ENCODE measurements at places on chromosomes 1 and 21. TPM values are rescaled to one million over a fixed set of nuclear protein-coding genes. Genes with fewer than 3 reads are reported as not detected.

SH3D21 gene
- 10.6 TPM for total RNA-seq

GRCh38 chr1:76933847-76934815, 66.9 kb downstream of the ST6GALNAC5 start:
- DNase-seq: no peak

GRCh38 chr1:153465811-153466636, 5.6 kb upstream of the S100A7 start:
- peak; percentile 48 for DNase-seq

GRCh38 chr21:35106246-35106835, 57.2 kb upstream of the RUNX1 start:
- DNase-seq: no peak

GRCh38 chr1:216458812-216459211, 35.6 kb upstream of the USH2A start:
- no peak for DNase-seq

- no peak for DNase-seq
Measured at GRCh38 chr1:29270929-29271521, 34.7 kb downstream of the PTPRU start.

ACTA1 gene
- total RNA-seq: not detected

NDC1 gene
- 61.8 TPM for total RNA-seq

DNA sequence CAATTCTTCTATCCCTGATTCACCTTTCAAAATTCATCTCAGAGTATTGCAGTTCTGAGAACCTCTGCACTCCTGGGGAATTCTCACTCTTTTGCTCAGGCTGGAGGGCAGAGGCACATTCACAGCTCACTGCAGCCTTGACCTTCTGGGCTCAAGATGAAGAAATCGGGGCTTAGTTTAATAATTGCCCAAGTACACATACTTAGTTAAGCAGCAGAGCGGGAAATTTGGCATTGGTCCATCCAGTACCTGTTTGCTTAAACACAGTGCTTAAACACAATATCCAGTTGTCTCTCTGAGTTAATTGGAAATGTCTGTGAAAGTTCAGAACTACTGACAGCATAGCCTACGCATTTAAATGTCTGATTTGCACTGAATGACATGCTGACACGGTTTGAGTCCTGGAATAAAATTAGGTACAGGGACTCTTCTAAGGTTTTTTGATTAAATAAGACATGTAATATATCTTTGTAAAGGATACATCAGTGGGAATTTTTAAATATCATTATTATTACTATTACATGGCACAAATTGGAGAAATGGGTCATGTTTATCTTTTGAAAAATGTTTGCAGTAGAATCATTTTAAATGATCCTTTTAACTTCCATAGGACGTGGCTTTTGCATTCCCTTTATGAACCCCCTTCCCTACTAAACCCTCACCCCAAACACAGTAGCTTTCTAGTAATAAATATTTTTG, 337.4 kb downstream of the SRGAP2C start:
- DNase-seq: no peak

GRCh38 chr1:153888533-153888932, 34.2 kb downstream of the GATAD2B start:
- DNase-seq: no peak

DNA sequence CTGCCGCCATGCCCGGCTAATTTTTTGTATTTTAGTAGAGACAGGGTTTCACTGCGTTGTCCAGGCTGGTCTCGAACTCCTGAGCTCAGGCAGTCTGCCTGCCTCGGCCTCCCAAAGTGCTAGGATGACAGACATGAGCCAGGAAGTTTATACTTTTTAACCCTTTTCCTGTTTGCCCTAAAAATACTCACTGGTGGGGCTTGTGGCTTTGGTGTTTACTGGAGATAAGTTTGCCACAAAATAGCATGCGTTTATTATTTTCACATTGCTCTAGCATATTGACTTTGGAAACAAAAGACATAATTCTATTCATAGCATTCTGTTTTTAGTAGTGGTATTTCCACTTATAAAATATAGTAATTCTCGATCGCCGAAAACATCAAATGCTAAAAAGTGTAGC, 19.8 kb upstream of the GTF2B start:
- DNase-seq: no peak

GRCh38 chr1:10905841-10906655, 106.4 kb upstream of the TARDBP start:
- DNase-seq: no peak

TMEM240 gene
- total RNA-seq: 2.7 TPM

- no peak for DNase-seq
Measured at GRCh38 chr1:201298396-201299381, 15.4 kb downstream of the PKP1 start.

NKAIN1 gene
- not detected for total RNA-seq

- DNase-seq: no peak
Measured at GRCh38 chr1:51564124-51564523, 45.1 kb upstream of the EPS15 start.

- DNase-seq: peak; percentile 48
Measured at GRCh38 chr1:44810101-44810761, 1.9 kb downstream of the BTBD19 start.
